ENCODE measurements at places on chromosomes 1 and 21.
A peak's percentile ranks its signal among the peaks of the same experiment; 100 is the strongest.

DNA sequence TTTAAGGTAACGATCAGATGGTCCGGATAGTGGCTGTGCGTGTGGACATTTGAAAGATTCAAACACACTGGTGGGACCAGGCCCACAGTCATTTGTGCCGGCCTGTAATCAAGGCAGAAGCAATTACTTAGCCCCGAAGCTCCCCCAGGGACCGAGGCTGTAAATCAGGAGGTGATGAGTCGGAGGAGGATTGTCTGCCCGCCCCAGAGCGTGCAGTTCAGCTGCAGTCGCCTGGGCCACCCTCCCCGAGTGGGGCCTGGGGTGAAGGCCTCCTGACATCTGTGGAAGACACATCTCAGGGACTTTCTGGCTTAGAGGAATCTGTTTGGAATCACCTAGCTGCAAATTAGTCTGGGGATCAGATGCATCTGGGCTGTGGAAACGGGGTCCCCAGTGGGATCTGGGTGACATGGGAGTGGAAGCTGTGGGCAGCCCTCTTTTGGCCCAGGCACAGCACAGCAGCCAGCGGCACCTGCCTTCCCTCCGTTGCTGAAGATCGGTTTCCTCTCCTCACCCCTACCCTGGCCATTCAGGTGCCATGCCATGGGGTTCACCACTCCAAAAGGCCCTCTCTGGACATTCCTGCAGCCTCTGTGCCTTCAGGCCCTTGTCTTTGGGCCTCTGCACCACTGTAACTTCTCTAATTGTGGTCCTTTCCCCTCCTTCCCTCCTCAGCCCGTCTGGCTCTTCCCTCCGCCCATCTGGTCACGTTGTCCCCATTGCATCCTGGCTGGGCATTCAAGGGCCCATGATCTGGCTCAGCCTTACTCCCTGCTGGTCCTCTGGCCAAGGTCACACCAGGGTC is 25.7 kb downstream of the LHX4 start:
- DNase-seq: no peak

- DNase-seq: no peak
Observed at GRCh38 chr1:25697435-25698217, 81.0 kb downstream of the MAN1C1 start.

DNA sequence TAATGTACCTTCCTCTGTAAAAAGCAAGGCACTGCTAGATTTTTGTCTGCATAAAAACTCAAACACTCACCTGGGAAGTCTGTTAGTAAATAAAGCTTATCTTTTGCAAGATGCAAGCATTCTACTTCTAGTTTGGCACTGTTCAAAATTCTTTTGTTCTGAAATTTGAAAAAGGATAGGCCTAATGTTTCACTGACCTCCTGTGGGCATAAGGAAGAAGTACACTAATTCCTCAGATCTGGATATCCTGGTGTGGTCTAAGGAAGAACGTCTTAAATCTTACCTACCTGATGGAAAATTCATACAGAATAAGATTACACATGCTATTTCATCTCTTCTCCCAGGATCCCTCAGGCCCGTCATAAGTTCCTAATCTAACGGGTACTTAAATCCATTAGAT is 93.5 kb upstream of the CAMK1G start:
- DNase-seq: no peak

GRCh38 chr1:231236208-231236591 is 4.8 kb upstream of the GNPAT start:
- no peak for DNase-seq

GRCh38 chr21:39094847-39095579 is 88.2 kb downstream of the PSMG1 start:
- no peak for DNase-seq

DNA sequence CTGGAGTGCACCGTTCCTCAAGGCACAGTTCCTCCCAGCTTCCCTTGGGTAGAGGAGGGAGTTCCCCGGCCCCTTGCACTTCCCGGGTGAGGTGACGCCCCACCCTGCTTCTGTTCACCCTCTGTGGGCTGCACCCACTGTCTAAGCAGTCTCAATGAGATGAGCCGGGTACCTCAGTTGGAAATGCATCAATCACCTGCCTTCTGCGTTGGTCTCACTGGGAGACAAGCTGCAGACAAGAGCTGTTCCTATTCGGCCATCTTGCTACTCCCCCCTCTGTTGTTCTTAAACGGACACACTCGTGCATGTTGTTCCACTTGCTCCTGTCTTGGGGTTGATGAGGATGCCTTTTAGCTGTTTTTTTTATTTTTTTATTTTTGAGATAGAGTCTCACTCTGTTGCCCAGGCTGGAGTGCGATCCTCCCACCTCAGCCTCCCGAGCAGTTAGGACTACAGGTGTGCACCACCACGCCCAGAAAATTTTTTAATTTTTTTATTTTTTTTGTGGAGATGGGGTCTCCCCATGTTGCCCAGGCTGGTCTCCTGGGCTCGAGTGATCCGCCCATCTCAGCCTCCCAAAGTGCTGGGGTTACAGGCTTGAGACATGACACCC is 3.0 kb upstream of the MORC3 start:
- no peak for DNase-seq

DNA sequence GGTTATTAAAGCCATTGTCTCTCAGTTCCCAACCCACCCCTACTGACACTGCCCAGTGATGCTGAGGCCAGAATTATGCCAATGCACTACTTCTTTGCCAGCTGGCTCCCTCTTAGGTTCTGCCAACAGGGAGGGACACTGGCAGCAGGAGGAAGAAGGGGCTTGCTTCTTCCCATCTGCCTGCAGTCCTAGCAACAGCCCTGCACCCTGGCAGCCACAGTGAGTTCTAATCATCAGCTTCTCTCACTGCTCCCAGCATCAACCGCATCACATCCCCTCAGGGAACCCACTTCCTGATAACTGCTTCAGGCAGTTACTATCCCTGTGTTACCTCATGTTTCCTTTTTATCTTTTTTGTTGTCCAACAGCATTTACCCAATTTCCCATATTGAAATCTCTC is 86.2 kb downstream of the UBR4 start:
- no peak for DNase-seq

GRCh38 chr1:183106166-183106565 is 79.9 kb upstream of the LAMC2 start:
- no peak for DNase-seq

DNA sequence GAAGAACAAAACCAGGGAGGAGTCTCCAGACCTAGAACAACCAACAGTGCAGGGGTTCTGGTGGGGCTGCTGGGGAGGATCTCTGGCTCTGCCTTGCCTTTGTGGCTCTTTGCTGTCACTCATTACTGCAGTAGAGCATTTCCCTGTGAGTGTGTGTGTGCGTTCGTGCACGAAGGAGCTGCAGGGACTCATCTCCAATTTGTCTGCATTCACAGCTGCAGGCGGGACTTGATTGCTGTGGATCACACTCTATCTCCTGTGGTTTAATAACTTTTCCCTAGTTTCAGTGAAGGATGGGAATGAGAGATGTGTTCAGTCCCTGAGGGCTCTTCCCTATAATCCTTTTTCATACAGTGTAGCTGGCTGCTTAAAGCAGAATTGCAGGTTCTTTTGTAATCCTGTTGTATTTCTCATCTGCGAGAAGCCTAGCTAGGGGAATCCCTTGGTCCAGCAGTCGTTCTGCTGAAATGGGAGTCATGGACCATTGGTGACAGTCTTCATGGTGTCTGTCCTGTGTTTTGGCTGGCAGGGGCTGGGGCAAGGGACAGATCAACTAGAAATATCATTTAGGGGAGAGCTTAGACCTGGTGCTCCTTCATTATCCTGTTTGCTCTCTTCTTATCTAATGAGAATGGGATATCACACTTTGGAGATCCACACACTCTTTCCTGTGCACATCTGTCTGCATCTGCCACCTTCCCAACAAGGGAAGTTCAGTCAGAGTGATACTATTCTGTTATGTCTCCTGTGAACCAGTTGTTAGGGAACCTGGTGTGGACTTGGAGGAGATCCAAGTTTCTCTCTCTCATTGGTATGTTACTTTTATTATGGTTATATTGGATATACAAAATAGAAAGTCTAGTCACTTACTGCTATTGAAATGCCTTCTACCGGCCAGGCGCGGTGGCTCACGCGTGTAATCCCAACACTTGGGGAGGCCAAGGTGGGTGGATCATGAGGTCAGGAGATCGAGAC is 3.0 kb downstream of the PCP4L1 start:
- no peak for DNase-seq

- DNase-seq: peak; percentile 90
Observed at GRCh38 chr1:16888860-16889816, 6.6 kb upstream of the RNU1-2 start.

GRCh38 chr1:12326986-12327385 is 97.2 kb downstream of the VPS13D start:
- no peak for DNase-seq

GRCh38 chr21:41008974-41009373 is 159.0 kb upstream of the BACE2 start:
- no peak for DNase-seq

DNA sequence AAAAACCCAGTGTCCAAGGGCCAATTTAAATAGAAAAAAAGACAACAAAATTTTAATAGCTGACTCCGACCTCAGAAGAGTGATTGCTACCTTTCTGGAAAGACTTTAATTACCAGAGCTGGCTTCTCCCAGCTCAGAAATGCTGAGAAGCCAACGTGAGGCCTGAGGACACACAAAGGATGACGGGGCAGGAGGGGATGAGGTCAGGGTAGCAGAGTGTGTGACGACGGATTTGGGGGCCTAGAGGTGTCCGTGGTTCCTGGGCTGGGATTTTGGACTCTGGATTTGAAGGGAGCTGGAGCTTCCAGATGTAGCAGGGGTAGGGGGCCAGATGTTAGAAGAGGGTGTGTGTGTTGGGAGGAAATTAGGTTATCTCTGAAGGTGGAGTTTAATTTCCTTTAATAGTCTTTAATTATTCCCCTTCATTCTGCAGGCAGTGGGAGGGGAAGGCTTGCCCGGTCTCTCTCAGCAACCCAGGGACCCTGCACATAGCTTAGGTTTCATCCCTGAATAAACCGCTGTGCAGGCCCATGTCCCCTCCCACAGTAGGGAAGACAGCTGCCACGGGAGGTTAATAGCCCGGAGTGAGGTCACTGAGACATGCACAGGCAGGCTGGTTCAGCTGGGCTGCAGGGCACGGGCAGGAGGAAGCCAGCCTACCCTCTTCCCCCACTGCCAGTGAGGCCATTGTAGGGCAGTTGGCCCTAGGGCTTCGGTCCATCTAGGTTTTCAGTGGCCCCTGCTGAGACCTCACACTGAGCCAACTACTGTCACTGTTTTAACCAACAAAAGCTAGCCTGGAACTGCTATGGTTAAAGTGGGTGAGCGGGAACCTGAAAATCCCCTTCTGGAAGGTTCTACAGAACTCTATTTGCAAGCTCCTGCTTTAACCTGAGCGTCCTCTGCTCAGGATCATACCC is 3.8 kb upstream of the PADI3 start:
- DNase-seq: no peak

GRCh38 chr1:176552217-176552991 is 89.4 kb downstream of the PAPPA2 start:
- DNase-seq: no peak

GRCh38 chr1:226108935-226109828 is 46.7 kb downstream of the H3-3A start:
- no peak for DNase-seq

DNA sequence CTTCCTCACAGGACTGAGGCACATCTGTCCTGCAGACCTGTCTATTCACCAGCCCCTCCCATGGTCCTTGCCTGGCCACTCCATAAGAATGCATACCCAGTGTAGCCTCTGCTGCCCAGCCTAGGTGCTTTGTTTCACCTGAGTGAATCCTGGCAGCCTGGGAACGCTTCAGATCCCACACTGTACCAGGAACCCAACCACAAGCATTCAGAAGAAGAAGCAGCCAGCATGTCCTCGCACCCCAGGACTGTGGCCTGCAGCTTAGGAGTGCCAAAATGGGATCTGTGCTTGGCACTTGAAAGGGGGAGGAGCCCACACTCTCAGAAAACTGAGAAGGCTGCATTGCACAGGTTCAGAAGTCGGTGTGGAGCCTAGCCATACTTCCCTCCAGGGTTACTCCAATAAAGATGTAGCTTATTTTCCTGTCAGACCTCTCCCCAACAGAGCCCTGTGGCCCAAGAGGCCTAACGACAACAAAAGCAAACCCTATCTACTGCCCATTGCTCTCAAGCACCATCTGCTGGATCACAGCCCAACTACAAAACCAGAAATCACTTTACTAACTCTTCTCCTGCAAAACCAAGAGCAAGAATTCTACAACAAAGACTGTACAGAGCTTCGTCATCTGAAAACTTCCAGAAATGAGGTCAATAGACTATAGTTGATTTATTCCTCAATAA is 923.1 kb upstream of the NEGR1 start:
- no peak for DNase-seq

DNA sequence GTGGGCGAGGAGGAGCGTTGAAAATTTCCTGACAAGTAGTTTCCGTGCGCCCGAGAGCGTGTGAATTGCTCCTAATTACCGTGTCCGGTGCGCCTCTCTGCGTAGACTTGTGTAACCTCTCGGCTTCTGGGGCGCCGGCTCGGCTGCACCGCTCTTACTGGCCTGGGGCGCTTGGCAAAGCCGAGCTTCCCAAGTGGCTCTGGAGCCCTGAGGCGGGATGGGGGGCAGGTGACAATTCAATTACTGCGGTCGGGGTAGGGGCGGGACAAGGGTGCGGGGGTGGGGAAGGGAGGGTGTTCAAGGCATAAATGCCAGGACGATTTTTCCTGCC is 392 bp upstream of the DMRTA2 start:
- DNase-seq: no peak

DNA sequence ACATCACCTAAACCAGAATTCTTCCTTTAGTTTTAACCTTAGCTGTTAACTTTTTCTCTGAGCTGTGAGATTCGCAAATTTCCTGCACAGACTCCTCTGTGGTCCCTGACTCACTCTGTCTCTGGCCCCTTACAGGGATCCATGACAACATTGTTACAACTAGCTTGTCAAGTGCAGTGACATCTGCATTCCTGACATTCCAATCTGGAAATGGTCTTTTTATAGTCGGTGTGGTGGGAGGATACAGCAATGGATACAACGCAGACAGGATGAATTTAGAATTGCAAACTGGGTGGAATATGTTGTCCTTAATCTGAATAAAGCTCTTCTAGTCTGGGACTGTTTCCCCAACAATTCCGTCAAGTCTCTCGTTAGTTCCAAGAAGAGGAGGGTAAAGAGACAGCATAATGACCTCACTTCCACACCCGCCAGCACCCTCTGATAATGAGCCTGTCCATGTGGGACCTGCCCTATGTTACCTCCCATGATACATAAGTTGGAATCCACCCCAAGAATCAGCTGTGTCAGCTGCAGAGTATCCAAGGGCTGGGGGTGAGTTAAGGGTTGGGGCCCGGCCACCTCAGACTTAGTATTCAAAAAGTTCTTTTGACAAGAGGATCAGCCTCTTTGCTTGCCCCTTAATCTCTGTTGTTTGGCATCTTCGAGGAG is 49.4 kb downstream of the ILDR2 start:
- no peak for DNase-seq

DNA sequence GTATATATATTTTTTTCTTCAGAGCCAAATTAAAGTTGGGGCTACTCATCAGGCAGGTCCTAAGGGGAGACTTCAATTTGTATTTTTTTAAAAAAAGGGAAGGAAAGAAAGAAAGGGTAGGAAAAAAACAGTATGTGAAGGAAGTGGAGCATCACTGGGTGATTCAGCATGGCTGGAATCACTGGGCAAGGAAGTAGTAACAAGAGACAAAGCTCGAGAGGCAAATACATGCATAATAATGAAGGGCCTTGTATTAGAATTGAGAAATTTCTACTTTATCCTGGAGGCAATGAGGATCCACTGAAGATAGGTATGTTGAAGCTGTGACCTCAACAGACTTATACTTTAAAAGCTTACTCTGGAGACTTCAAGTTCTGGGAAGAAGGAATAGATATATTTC is 184.4 kb downstream of the COQ8A start:
- no peak for DNase-seq

- DNase-seq: no peak
Observed at GRCh38 chr1:78040484-78041089, 5.2 kb upstream of the GIPC2 start.
